Activated CD4-positive, alpha-beta memory T cell treated with anti-CD3 and anti-CD28 coated beads for 36 hours (primary cell): ENCODE measurements at places on chromosomes 4 and X. TPM values are rescaled to one million over a fixed set of nuclear protein-coding genes. Genes with fewer than 3 reads are reported as not detected.

DNA sequence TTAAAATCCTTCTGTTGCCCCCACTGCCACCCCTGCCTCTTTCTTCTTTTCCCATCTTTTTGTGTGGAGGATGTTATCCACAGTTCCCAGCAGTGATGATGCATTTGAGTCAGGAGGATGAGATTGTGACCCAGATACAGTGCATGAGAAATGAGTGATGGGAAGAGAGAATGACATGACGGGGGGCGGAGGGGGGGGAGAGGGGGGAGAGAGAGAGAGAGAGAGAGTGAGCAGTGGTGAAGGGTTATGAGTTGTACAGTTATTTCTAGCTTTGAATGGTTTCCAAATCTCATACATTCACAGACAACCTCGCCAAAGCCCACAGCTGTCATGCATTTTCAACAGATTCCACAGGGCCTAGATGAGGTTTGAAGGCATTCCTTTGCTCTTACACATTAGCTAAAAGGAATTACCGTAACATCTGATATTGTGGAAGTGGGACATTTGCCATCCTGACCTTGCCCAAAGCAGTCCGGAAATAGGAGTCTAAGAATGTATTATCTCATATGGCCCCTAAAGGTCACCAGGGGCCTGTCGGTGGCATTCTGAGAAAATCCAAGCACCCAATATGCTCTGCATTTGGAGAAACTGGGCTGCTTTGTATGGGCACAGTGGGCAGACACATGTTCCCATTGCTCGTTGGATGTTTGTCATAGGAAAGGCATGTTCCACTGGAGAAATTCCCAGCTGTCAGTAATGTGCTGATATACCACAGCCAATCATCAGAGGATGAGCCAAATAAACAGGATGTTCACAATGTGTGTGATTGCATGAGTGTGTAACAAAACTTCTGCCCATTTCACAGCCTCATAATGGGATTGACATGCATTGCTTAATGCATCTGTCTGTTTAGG lies 435.8 kb downstream of the SPRY1 start:
- no peak for DNase-seq

DNA sequence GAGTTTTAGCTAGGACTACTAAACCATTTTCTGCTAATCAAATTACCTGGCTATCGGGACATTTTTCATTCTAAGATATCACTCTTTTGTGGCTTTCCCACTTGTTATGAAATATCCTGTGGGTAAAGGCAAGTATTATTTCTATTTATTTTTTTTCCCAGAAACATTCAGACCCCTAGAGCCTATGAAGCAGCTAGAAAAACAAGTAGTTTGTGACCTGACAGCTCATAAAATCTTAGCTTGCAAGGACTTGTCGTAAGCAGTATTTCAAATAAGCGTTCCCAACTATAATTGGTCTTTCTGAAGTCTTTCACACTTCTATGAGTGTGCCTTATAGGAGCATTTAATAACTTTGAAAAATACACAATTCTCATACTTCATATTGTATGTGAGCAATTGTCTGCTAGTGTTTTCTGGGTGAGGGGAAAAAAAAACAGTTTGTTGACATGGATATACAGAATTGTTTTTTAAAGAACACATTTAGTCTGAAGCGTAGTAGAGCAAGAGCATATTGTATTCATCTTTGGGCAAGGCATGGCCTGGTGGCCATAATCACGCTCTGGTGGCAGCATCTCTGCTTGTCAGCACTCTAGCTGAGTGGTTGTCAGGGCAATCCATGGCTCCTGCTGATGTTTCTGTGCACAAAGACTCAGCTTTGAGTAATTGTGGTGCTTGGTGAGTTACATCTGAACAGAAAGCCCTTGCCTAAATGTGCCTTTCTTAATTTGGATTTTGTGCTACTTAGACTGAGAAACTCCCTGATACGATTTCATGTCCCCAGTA lies 2.6 kb downstream of the MCUB start:
- DNase-seq, result peak; percentile 57

GRCh38 chr4:140109292-140109691 lies 44.7 kb downstream of the MAML3 start:
- no peak for DNase-seq

- DNase-seq, result no peak
Measured at GRCh38 chrX:65587616-65588526, 53.3 kb upstream of the LAS1L start.

- no peak for DNase-seq
Measured at GRCh38 chr4:76589872-76590797, 155.1 kb downstream of the SHROOM3 start.

DNA sequence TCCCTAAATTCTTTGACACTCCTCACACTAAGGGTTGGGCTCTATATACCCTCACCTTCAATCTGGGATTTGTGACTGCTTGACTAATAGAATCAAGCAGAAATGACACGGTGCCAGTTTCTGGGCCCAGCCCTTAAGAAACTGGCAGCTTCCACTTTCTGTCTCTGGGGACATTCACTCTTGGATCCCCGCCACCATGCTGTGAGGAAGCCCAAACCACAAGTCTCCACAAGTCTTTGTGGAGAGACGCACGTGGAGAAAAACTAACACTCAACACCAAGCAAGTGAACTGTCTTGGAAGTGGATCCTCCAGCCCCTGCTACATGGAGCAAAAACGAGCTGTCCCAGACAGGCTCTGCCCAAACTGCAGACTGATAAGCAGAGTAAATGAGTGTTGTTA lies 1.1 kb upstream of the EDNRA start:
- DNase-seq, result no peak

- no peak for DNase-seq
Measured at GRCh38 chrX:21638311-21638710, 19.8 kb downstream of the KLHL34 start.

DNA sequence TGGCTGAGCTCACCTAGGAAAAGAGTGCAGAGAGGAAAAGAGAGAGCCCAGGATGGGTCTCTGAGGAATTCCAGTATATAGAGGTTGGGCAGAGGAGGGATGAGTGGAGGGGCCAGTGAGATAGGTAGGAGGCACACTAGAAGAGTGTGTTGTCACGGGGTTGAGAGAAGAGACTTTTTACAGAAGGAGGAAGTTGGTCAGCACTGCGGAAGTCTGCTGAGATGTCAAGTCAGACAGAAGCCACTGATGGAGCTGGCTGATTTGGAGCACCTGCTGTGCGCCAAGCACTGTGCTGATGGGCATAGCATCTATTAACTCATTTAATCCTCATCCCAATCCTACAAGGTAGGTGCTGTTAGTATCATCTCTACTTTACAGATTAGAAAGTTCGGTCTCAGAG lies 60.4 kb downstream of the EFNB1 start:
- DNase-seq, result no peak

GRCh38 chrX:48071064-48071985 lies at the start of gene ZNF630:
Gene ZNF630, minus strand, starts transcription at chrX:48071640. Its CDS starts 4,754 bp downstream, at chrX:48066886.
- peak; percentile 79 for DNase-seq

DNA sequence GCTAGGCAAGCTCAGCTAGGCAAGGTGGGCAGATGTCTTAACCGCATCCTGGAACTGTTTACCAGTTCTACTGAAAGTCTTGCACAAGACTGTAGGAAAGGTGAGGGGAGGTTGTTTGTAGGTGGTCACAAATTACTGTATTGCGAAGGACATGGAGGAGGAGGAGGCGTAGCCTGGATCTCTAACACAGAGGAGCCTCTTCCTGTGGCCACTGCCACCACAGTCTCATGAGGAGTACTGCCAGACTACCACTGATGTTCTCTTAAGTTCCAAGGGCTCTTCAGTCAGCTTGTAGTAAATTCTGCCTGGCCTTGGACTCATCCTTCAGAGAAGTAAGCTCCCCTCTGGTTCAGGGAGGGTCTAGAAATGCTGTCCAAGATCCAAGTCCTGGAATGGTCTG lies 258.6 kb downstream of the FAT4 start:
- DNase-seq, result no peak

DNA sequence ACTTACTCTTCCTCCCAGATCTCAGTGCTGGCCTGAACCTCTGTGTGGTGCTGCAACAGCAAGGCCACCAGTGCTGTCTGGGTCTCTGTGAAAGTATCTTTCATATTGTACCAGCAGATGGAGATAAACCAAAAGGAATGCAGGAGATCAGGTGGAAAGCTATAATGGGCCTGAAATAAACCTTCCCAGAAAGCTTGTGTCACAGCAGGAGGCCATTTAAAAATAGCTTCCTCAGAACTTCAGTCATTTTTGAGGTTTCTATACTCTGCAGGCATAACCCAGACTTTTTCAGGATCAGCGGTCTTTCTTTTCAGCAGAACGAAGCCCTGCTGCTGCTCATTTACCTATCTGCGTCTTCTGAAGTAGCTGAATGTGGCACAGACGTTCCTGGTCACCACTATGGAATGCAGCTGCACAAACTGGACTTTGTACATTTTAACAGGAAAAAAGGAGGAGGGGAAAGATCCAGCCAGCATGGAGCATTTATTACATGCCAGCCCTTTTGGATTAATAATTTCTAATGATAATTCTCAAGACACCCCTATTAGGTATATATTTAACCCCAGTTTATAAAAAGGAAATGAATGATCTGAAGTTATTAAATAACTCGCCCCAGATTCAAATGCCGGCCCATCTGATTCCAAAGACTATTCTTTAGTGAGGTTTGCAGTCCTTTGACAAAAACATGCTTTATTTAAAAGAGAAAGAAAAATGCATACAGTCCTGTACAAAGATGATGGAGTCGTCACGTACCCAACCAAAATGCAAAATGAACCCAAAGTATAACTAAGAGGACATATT lies 119.7 kb downstream of the NFKB1 start:
- DNase-seq, result no peak

Gene TRIM60
- total RNA-seq, result not detected

Gene CENPU
- 87.6 TPM for total RNA-seq

Gene ESX1
- total RNA-seq, result not detected
